ENCODE measurements at places on chromosomes 5 and 9. TPM values are rescaled to one million over a fixed set of nuclear protein-coding genes. Genes with fewer than 3 reads are reported as not detected.

Gene CER1
- not detected for total RNA-seq

DNA sequence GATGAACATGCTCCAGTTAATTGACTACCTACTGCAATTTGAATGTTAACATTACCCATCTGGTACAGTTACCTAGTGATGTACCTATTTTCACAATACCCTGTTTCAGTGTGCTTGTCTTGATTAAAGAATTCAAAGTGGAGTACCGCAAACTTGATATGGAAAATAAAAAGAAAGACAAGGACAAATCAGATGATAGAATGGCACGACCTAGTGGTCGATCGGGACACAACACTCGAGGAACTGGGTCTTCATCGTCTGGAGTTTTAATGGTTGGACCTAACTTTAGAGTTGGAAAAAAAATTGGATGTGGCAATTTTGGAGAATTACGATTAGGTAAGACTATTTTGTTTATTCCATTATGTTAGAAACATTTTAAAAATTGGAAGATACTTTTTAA is 33.5 kb downstream of the CSNK1G3 start:
- no peak overlapping the region for H3K4me3 ChIP-seq
- no peak overlapping the region for H3K27ac ChIP-seq
- no peaks in the 10 kb centered on the region for H3K27me3 ChIP-seq
- peaks cover 57% of the 10 kb centered on the region for H3K4me1 ChIP-seq
- peaks cover 14% of the 10 kb centered on the region for H3K36me3 ChIP-seq
- DNase-seq = peak; percentile 10

DNA sequence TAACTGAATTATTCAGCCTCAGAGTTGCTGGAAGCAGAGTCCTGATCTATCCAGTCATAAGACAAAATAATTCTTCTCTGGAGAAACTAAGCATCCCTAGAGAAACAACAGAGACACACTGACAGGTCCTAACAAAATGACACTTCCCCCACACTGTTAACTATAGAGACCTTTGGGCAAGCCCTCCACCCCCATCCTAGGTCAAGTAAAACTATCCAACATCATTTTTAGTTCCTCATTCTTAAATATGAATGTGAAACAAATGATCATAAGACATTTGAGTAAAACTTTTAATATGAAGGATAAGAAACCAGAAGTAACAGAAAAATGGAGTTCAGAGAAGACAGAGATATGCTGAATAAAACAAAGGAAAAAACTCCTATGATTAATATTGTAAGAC is 30.9 kb downstream of the CNTLN start:
- H3K27me3 ChIP-seq = peaks cover 3% of the 10 kb centered on the region
- no peak for DNase-seq
- no peaks in the 10 kb centered on the region for H3K4me1 ChIP-seq
- no peak overlapping the region for H3K27ac ChIP-seq

DNA sequence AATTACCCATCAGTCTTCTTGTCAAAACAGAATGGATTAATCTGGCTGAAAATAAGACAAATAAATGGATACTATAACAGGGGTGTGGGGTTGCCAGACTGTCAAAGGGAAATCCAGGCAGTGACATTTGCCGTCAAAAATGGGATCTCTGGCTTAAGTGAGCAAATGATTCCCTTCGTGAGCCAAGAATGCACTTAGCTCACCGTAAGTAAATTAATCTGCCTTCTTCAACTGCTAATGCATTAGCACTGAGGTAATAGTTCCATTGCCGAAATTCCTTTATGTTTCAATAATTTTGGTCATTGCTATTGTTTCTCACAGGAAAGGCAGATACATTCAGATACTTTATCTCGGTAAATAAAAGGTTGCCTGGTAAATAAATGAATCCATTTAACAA is 377.8 kb downstream of the KIAA0825 start:
- no peaks in the 10 kb centered on the region for H3K36me3 ChIP-seq
- no peak overlapping the region for H3K4me3 ChIP-seq
- no peaks in the 10 kb centered on the region for H3K4me1 ChIP-seq

GRCh38 chr5:56358703-56359681 is 125.9 kb upstream of the ANKRD55 start:
- peaks cover 3% of the 10 kb centered on the region for H3K27me3 ChIP-seq
- DNase-seq = no peak
- no peak overlapping the region for H3K27ac ChIP-seq
- peaks cover 15% of the 10 kb centered on the region for H3K4me1 ChIP-seq
- no peaks in the 10 kb centered on the region for H3K36me3 ChIP-seq
- H3K4me3 ChIP-seq = no peak overlapping the region
